ENCODE measurements at places on chromosomes 11 and 22.

DNA sequence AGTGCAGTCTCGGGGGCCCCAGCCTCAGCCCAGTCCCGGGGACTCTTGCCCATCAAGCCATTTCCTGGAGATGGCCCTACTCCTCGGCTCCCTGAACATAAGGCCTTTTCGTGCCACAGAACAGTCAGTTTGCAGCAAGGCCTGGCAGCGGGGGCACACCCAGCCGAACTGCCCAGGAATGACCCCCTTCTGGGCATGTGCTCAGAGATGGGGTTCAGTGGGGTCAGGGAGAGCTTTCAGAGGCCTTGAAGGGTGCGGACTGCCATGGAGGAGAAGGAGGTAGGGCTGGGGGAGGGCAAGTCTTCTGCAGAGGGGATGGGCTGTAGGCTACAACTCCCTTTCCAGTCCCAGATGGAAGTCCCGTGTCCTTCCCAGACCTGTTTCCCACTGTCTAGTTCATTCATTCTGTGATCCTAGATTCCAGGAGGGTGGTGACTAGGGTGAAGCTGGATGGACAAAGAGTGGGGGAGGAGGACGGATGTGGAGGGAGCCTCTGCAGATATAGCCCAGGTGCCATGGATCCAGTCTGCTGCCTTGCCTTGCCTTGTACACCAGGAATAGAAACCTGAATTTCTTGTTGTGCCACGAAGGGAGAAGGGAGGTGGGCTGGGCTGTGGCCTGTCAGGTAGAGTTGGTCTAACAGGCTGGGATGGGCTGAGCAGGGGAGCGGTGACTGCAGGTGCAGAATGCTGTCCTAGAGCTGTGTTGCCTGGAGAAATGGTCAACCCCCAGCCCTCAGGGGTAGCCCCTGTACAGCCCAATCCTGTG lies 14.2 kb upstream of the OMP start:
- DNase-seq, result no peak

DNA sequence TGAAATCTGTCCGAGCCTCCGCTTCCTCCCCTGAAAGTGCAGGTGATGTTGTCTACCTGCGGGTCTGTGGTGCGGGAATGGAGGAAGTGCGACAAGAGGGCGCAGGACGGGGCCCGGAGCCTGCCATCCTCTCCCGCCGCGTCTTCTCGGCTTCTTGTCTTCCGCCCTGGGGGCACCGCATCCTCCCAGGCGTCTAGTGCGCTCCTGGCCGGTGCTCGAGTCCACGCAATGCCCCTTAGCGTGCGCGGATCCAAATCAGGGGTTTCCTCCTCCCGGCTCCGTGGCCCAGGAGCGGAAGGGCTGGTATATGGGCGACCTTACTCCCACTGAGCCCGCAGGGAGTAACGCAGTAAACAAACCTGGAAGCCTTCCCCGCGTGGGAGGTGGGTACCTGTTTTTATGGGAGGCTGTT lies 405 bp downstream of the SFI1 start:
- DNase-seq, result no peak

- DNase-seq, result no peak
Measured at GRCh38 chr11:121032546-121032945, 8.6 kb downstream of the TBCEL start.

- peak; percentile 16 for DNase-seq
Measured at GRCh38 chr11:61392981-61393595, 701 bp downstream of the TMEM216 start.

DNA sequence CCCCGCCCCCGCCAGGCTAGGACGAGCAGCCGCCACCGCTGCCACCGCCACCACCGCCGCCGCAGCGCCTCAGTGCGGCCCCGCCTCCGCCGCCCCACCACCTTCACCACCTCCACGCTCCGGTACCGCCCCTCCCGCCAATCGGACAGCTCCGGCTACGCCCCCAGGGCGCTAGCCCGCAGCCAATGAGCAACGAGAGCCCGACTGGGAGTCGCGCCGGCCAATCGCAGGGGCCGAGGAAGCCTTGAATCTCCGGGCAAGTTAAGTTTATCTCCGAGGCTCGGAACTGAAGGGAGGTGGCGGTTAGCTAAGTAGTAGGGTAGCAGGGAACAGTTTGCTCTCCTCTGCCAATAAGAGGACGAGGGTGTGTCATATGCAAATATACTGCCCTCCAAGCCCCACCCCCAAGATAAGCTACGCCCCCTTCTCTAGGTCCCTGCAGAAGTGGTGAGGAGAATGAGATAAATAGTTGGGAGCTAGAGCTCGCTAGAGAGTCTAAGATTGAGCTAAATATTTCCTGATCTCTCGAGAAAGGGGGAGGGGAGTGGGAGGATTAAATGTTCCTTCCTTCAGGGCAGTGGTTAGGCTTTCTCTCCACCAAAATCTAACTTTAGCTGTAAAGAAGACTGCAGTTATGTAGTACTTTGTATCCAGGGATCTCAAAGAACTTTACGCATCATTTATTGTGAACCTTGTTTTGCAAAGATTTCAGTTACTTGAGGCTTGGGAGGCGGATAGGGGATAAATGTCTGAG lies at the start of gene SESN3:
TSS of gene SESN3 (minus strand) at position 76 of the 754 bp plus-strand sequence. CDS start 342 bp downstream, outside the sequence.
- peak; percentile 100 for DNase-seq

GRCh38 chr22:23539135-23539838 lies 40.8 kb downstream of the IGLL1 start:
- DNase-seq, result peak; percentile 52

GRCh38 chr11:35182317-35182939 lies 43.5 kb downstream of the CD44 start:
- no peak for DNase-seq

DNA sequence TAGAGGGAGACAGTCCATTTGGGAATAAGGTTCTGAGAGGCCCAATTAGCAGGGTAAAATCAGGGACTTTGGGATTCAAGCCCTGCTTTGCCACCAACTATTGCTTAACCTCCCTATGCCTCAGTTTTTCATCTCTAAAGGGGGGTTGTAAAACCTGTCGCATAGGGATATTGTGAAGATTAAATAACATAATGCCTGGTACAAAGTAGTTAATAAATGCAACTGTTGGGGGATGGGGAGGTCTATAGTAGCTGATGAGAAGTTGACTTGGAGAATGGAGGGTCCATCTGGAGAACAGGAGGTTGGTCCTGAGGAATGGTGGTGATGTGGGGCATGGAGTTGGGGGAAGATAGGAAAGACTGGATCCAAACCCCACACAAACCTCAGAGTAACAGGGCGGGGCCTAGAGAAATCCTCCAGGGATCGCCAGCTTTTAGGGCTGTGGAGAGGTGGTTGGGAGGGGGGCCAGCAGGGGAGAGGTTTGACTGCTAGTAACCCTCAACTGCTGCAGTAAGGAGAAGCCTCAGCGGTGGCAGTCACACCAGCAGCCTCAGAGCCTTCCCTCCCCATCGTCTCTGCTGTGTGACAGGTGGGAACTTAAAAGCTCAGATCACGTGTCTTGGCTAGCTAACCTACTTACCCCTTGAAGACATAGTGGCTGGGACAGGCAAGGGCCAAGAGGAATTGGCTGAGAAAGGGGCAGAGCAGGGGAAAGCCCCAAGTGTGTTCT lies 1.1 kb upstream of the ABCG4 start:
- no peak for DNase-seq

DNA sequence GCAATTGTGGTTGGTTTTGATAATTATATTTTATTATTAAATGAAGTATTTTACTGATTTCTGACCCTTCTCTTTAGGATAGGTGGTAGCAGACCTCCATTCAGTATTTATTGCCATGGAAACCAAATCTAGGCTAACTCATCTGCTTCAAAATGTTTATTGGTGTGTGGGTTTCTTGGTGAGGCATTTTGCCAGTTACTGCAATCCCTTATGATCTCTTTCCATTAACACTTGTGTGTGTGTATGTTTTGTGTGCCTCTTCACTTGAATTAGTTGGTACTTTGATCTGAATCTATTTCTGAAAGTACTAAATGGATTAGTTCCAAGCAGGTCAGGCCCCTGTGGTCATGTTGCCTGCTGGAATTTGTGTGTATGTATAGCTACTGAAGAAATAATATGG lies 184.4 kb upstream of the C11orf87 start:
- DNase-seq, result no peak

GRCh38 chr22:36612458-36612857 lies 83.5 kb upstream of the EIF3D start:
- DNase-seq, result no peak

DNA sequence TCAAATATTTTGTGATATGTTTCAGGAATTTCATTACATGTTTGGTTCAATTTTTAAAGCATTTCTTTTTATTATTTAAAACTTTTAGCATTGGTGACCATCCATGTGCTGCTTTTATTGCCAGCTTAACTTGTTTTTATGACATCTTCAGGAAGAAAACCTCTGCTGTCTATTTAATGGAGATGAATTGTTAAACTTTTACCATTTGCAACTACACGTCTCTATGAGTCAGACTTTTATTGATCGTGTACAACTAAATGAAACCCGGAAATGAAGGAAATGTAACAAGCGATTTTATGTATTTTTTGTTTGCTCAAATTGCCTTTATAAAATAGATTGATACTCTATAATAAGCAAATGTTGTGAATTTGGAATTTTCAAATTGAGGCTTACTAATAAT lies 113.0 kb downstream of the PTPRJ start:
- no peak for DNase-seq

GRCh38 chr22:34303656-34304055 lies 383.4 kb upstream of the LARGE1 start:
- no peak for DNase-seq

GRCh38 chr22:45235101-45235777 lies 5.5 kb downstream of the KIAA0930 start:
- DNase-seq, result no peak

DNA sequence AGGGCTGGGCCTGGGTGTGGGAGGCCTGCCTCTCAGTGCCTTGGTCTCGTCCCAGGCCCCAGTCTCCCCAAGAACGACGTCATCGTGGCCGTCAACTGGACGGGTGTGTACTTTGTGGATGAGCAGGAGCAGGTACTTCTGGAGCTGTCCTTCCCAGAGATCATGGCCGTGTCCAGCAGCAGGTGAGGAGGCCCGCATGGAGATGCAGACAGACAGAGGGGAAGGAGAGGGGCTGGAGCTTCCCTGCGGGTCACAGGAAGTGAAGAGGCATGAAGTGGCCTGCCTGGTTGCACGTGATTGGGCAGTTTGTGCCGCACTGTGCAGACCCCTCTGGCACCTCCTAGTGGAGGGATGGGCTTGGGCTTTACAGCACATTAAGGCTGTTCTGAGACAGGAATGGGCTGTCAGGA lies 70.4 kb downstream of the MYO7A start:
- DNase-seq, result no peak

- peak; percentile 11 for DNase-seq
Measured at GRCh38 chr11:62081378-62082291, 42.2 kb upstream of the INCENP start.

DNA sequence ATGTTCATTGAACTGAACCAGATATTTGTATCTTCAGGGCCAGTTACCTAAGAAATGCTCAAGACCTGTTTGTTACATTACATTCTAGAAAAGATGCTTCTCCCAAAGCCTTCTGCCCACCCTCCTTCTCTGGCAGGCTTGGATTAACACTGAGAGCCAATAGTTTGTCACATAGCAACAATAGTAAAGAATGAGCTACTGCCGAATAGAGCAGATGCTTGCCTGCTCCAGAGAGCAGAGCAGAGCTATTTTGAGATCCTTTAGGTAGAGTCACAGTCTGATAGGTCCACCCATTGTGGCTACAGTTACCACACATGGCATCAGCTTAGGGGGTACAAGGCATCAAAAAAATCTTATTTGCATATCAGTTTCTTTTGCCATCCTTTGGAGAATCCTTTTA lies 13.5 kb upstream of the EP300 start:
- DNase-seq, result no peak

DNA sequence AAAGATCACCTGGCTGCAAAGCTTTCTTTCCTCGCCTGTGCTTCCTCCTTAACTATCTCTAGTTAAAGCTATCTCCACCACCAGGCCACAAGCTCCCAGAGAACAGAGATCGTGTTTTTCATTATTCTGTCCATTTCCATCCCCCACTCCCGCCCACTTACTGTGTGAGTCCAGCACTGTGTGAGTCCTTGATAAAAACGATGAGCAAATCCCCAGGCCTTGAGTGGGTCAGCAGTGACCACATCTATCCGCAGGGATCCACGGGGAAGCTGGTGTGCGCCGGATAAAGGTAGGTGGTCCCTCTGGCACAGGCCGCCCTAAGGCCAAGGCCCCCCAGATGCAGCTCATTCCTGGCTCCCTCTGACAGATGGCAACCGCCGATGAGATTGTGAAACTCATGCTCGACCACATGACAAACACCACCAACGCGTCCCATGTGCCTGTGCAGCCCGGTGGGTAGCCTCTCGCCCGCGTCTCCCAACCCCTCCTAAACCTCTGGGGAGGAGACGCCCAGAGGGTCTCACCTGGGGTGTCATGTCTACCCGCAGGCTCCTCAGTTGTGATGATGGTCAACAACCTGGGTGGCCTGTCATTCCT lies 9.3 kb downstream of the TKFC start:
- DNase-seq, result no peak

DNA sequence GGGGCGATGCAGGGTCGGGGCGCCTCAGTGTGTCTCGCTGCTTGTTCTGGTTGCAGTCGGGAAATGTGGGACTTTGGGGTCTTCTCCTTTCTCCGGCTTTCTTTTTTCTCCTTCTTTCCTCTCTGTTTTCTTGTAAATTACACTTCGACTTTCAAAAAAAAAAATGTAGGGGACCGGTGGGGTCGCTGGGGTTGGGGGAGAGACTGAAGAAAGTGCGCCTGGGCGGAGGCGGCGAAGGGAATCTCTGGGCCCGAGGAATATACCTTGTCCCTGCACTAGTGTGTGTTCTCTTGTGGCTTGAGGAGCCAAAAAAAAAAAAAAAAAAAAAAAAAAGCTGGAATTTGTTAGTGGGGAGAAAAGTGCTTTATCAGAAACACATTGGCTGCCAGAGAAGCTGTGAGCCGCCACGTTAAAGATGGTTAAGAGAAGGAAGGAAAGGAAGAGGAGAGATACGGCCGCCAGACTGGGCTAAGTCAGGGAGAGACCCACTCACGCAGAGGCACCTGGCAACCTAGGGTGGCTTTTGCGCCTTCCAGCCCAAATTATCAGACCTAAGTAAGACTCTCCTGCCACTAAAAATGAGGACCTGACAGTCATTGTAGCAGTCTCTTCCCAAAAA lies 8.4 kb upstream of the FLI1 start:
- DNase-seq, result no peak

DNA sequence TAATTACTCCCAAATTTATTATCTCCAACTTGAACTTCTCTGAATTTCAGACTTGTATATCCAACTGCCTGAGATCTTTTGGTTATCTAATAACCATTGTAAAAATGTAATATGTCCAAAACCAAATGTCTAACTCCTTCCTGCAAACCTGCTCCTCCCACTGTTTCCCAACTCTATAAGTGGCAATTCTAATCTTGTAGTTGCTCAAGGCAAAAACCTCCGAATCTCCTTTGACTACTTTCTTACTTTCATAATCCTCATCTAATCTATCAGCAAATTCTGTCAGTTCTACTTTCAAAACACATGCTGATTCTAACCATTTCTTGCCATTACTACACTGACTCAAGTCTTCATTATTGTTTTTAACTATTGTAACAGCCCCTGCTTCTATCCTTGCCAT lies 55.7 kb downstream of the FAM168A start:
- DNase-seq, result no peak

GRCh38 chr22:25746012-25746373 lies 4.0 kb downstream of the MYO18B start:
- no peak for DNase-seq

- no peak for DNase-seq
Measured at GRCh38 chr11:46894961-46895360, 23.4 kb downstream of the LRP4 start.

All from skin of body (tissue), 3 donors.